OCI-M1 (cell line): ENCODE measurements at places on chromosomes 16 and 17.
A peak's percentile ranks its signal among the peaks of the same experiment; 100 is the strongest.

GRCh38 chr17:77366206-77366557, 225.4 kb downstream of the SEC14L1 start:
- DNase-seq, result no peak

- no peak for DNase-seq
Measured at GRCh38 chr17:63601439-63602371, 1.0 kb downstream of the TACO1 start.

- DNase-seq, result no peak
Measured at GRCh38 chr16:29737713-29738112, 8.1 kb downstream of the C16orf54 start.

DNA sequence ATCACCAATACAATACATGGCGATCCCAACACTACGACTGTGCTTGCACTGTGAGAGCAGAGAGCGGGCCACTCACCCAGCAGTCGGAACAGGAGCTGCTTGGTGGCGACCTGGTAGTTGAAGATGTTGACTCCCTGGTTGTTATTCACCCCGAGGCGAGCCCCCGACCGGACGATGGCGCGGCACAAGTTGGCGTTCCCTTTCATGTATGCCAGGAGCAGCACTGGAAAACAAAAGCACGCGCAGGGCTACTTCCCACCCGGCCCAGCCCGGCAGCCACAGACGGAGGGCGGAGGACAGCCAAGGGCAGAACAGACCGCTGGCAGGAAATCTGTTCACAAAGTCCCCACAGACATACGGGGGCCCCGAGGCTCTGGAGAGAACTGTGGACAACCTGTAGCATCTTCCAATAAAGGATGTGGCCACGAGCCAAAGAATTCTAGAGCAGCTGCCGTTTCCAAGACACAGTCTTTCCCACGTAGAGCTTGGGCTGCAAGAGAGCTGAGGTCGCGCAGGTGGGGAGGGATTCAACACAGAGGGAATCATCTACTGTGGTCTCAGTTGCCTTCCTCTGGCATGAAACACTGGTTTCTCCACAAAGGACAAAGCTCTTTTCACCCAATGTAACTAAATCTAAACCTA, 27.8 kb downstream of the CYB5D2 start:
- DNase-seq, result no peak

GRCh38 chr16:55500530-55501011, 8.3 kb upstream of the LPCAT2 start:
- peak; percentile 69 for DNase-seq

DNA sequence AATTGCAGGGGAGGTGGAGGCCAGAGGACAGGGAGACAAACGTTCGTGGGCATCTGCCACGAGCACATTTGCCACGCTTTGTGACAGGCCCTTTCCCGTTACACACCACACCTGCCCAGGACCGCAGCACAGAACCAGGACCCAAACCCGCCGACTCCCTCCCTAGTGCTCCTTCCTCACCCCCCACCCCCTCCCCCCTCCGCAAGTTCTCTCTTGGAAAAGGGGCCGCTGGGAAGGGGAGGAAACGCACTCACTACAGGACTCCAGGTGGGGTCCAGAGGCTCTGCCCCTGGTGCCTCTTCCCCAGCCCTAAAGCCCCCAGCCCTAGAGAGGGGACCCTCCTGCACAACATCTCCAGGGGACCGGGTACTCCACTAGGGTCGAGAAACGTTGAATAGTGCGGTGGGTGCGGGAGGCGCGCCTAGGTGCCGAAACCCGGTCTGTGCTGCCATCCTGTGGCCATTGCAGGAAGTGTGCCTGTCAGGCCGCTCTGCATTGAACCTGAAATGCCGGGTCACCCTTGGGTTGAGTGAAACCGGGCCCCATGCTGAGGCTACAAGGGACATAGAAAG, 21.9 kb upstream of the EIF1 start:
- peak; percentile 89 for DNase-seq

- DNase-seq, result peak; percentile 55
Measured at GRCh38 chr16:48384520-48385252, 527 bp downstream of the SIAH1 start.

- DNase-seq, result no peak
Measured at GRCh38 chr16:86549076-86549892, 5.8 kb downstream of the MTHFSD start.

GRCh38 chr16:19304750-19305149, 19.2 kb downstream of the CLEC19A start:
- DNase-seq, result peak; percentile 4

DNA sequence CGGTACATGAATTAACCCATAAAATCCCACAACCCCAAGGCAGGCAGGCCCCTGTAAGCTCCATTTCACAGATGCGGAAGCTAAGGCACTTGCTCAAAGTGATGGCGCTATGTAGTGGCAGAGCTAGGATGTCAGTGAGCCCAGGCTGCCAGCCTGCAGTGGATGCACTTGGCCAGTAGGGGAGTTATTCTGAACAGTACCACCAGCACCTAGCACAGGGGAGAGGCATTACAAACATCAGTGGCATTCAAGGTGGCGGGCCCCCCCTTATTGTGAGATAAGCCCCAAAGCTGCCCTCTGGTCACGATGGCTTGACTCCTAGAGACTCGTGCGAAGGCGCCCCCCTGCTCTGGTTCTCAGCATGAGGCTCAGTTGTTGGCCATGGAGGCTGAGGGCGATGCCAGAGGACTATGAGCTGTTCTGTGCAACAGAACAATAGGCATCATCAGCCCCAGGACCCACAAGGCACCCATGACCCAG, 33.8 kb downstream of the GTF3C1 start:
- peak; percentile 9 for DNase-seq
